ENCODE measurements at places on chromosomes 3 and 15. TPM values are rescaled to one million over a fixed set of nuclear protein-coding genes. Genes with fewer than 3 reads are reported as not detected.

The PPP1R14D gene
- polyA plus RNA-seq, result not detected

The ROBO2 gene
- polyA plus RNA-seq, result 1.4 TPM

The SNTN gene
- polyA plus RNA-seq, result not detected

The FAM162A gene
- polyA plus RNA-seq, result 85.1 TPM

The GOLGA8N gene
- polyA plus RNA-seq, result 5.5 TPM

The PLA2G4E gene
- 0.03 TPM for polyA plus RNA-seq

The CNTN3 gene
- 10.2 TPM for polyA plus RNA-seq

The SERPINI1 gene
- 8.9 TPM for polyA plus RNA-seq

The CASR gene
- 0.25 TPM for polyA plus RNA-seq

The LMAN1L gene
- 0.33 TPM for polyA plus RNA-seq

The CCDC39 gene
- 0.14 TPM for polyA plus RNA-seq

The ZNF80 gene
- 0.04 TPM for polyA plus RNA-seq

The CHSY1 gene
- polyA plus RNA-seq, result 18.7 TPM

The KBTBD12 gene
- polyA plus RNA-seq, result 1.1 TPM

The GUCA1C gene
- 0.28 TPM for polyA plus RNA-seq

The RTP3 gene
- polyA plus RNA-seq, result not detected

The AADACL2 gene
- 1.4 TPM for polyA plus RNA-seq

The IGSF11 gene
- 0.99 TPM for polyA plus RNA-seq

The TRIM42 gene
- not detected for polyA plus RNA-seq

The DGKG gene
- 4.2 TPM for polyA plus RNA-seq
